ENCODE measurements at places on chromosomes 1 and 21.

DNA sequence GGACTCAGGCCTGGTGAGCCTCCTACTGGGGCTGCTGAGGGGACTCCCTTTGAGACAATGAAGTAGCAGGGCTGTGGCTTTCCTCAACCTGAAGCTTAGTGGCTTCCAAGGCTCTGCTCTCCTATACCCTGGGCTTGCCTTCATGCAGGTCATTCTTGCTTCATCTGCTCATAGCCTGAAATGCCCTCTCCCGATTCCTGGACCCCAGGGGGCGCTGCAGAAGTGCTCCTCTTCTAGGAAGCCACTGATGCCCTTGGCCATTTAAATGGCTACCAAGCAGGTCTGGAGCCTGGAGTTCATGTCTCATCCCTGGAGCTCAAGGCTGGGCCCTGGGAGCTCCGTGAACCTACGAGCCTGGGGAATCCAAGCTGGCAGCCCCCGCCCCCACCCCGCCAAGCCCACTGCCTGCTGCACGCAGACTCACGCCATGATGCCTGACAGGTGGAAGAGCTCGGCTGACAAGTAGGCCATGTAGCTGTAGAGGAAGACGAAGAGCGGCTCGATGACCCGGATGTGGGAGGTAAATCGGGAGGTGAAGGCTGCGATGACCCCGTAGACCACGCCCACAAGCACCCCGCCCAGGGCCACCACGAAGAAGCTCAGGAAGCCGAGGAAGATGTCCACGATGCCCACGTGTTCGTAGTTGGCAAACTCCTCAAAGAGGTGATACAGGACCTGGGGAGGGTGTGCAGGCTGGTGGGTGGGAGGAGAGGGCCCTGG lies 45.7 kb downstream of the SLC9A1 start:
- DNase-seq: no peak

GRCh38 chr1:23452011-23452411 lies 27.5 kb upstream of the TCEA3 start:
- DNase-seq: peak; percentile 77

DNA sequence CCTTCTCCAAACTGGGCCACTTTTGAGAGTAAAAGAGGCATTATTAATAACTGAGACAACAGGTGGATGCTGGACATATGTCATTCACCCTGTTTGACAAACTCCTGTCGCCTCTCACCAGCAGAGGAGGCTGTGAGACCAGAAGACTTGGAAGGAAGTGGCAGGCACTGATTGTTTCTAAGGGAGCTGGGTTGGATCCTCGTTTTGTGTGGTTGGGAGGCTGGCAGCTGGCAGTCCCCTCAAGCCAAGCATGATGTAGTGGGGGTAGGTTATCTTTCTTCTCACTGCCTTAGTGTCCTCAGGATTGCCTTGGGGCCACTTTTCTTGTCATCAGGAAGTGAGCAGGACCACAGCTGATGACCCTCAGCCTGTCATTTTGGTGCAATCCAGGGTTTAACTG lies 86.5 kb upstream of the KCNJ15 start:
- DNase-seq: peak; percentile 28

- no peak for DNase-seq
Measured at GRCh38 chr1:57327336-57327735, 96.5 kb downstream of the DAB1 start.

DNA sequence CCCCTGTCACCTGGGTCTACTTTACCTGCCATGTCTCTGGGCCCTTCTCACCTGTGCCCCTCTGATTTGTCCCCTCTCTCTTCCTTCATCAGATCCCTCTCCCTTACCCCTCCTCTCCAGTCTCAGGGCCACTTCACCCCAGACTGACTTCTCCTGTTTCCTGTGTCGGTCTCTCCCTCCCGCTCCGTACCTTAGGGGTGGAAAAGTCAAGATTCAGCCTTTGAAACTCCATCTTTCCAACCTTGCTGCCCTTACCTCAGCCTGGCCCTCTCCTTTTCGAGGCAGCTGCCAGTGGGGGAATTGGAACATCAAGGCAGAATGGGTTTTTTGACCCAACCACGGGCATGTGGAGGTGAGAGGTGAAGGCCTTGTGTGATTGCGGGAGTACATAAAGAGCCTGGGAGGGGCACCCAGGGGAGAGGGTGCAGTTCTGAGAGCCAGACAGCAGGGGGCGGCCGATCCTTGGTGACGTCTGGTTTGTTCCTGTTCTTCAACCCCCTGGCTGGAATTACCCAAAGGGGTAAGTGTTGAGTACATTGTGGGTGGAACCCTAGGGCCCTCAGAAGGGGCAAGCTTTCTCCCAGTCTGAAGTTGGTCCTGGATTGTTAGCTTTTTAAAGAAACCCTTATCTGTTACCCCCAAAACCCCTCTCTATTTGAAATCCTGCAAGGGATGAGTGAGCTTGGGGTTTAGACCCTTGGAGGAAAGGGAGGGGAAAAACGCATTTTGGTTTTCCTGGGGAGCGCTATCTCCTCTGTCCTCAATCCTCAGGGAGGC lies 12.3 kb upstream of the DMBX1 start:
- DNase-seq: peak; percentile 63

- no peak for DNase-seq
Measured at GRCh38 chr1:247440001-247440620, 17.8 kb downstream of the OR2B11 start.

DNA sequence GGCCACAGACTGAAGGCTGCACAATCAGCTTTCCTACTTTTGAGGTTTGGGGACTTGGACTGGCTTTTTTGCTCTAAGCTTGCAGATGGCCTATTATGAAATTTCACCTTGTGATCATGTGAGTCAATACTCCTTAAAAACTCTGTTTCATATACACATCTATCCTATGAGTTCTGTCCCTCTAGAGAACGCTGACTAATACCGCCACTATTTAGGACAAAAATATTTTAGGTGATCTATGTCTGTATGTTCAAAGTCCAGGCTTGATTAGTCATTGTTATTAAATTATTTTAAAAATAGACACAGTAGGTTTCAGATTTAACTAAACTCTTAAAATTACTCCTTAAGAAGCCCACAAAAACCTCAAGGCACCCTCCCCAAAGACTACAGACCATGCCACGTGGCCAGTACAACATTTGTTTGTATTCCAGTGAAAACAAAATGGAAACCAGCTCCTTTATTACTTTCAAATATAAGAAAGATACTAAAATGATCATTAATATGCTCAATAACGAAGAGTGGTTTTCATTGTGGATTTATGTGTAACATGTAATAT lies 63.1 kb downstream of the TMPRSS15 start:
- DNase-seq: no peak

- no peak for DNase-seq
Measured at GRCh38 chr1:32627596-32628162, 22.7 kb downstream of the ZBTB8OS start.

GRCh38 chr1:173415905-173416450 lies 61.2 kb upstream of the PRDX6 start:
- DNase-seq: no peak

DNA sequence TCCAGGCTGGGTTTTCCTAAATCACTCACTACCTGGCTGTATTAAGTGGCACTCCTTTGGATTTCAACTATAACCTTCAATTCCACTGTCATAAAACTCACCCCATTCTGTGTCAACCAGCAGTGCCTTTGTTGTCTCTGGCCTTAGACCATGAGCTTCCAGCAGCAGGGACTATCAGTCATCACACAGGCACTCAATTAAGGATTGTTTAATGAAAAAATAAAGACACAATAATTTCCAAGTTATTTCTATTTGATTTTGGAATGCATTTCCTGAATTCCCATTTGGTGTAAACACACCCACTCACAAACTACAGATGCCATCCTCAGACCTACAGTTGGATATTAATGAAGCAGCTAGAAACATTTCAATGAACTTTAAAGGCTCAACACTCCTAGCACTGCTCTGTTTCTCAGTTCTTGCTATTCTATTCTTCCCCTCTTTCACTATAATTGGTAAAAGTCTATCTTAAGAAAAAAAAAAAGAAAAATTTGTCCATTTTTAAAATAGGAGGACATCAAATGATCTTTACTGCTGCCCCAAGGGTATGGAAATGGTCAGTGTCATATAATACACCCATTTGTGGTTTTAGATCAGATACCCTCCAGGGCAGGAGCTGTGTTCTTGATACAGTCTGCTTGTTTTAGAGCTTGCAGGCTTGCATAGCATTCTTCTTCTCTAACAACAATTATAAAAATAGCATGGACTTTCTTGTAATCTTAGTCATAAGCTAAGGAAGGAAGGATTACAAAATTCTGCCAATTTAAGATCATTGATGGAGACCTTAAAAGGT lies 156.4 kb downstream of the PTGER3 start:
- no peak for DNase-seq

DNA sequence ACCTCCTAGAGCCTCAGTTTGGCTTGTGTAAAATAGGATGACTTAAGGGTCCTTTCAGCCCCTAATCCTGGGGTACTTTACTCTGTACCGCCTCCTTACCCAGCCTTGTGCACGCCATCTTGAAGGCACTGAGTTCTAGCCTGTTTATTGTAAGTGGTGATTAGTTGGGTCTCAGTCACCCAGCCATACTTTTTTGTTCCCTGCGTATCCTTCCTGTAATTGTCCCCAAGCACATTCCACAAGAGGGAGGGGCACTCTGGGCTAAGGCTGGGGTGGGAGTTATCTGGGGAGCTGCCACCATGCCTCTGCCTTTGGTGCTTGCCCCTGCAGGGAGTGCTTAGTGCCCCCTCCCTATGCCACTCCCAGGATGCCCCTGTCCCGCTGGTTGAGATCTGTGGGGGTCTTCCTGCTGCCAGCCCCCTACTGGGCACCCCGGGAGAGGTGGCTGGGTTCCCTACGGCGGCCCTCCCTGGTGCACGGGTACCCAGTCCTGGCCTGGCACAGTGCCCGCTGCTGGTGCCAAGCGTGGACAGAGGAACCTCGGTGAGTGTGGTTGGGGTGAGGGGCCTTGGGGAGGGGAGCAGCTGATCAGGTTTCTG lies 856 bp downstream of the FDPS start:
- DNase-seq: peak; percentile 25

DNA sequence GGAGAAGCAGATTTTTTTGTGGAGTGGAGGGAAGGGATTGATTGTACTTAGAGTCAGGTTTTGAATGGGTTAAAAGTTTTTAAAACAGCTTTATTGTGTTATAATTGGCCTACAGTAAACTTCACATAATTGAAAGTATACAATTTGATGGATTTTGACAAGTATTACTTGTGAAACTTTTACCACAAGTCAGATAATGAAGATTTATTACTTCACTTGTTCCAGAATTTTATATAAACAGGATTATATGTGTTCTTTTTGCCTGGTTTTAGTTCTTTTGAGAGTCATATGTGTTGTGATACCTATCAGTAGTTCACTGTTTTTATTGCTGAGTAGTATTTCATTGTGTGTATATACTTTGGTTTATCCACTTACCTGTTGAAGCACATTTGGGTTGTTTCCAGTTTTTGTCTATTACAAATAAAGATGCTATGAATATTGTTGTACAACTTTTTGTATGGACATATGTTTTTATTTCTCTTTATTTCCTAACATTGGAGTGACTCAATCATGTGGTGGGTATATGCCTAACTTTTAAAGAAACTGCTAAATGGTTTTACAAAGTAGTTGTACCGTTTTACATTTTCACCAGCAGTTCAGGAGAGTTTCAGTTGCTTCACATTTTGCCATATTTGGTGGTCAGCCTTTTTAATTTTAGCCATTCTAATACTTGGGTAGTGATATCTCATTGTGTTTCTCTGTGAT lies 71.0 kb downstream of the DYRK1A start:
- no peak for DNase-seq

DNA sequence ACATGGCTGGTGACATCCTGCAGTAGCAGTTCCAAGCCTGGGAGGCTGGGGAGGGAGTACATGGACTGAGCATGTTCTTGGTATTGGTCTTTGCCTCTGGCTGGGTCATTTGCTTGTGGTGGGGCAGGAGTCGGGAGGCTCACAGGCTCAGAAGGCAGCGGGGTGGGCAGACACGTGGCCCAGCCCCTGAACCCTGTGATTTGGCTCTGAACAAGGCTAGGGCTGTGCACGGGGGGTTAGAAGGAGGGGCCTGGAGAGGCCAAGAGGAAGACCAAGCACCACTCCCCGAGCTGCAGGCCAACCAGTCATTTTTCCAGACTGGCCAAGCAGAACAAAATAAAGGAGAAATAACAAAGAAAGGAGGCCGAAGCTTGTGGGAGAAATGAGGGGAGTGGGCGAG lies 9.7 kb upstream of the PRELP start:
- peak; percentile 93 for DNase-seq

- no peak for DNase-seq
Measured at GRCh38 chr1:90201467-90202358, 206.8 kb downstream of the ZNF326 start.
